ENCODE measurements at places on chromosomes 2 and 18.

GRCh38 chr18:40447820-40448219 is 1507.2 kb upstream of the PIK3C3 start:
- DNase-seq: no peak

GRCh38 chr2:160210599-160211138 is 10.6 kb upstream of the ITGB6 start:
- DNase-seq: peak; percentile 67

GRCh38 chr2:105521176-105521575 is 122.3 kb upstream of the FHL2 start:
- peak; percentile 58 for DNase-seq

DNA sequence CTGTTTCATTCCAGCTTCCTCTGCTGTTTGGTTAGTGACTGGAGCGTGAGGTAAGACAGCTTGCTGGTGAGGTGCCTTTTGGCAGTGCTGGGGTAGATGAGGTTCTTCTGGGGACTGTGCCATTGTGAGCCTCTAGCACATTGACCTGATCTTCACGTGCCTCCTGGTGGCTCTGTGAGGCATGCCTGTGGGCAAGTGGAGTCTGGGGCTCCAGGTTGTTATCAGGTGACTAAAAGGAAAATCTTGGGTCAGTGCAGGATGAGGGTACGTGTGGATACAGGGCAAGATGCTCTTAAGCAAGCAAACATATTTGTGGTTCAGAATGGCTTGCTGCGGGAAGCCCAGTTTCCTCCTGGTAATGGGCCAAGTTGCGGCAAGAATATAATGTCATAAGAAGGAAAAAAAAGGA is 75.4 kb downstream of the FHOD3 start:
- DNase-seq: no peak

- DNase-seq: no peak
Observed at GRCh38 chr2:121483846-121484245, 46.8 kb upstream of the RNU4ATAC start.

GRCh38 chr2:86557836-86558235 is 5.4 kb downstream of the CHMP3 start:
- DNase-seq: no peak

Measured in SJSA1 (cell line).